ENCODE measurements at places on chromosomes 3 and 15. TPM values are rescaled to one million over a fixed set of nuclear protein-coding genes. Genes with fewer than 3 reads are reported as not detected.

The GOLGA8O gene
- total RNA-seq: 0.39 TPM

The TP53BP1 gene
- 27.0 TPM for total RNA-seq

The ACP3 gene
- total RNA-seq: 0.58 TPM

The REC114 gene
- not detected for total RNA-seq

The KLHDC8B gene
- 98.9 TPM for total RNA-seq

The EAF2 gene
- 3.0 TPM for total RNA-seq

The ILDR1 gene
- not detected for total RNA-seq

DNA sequence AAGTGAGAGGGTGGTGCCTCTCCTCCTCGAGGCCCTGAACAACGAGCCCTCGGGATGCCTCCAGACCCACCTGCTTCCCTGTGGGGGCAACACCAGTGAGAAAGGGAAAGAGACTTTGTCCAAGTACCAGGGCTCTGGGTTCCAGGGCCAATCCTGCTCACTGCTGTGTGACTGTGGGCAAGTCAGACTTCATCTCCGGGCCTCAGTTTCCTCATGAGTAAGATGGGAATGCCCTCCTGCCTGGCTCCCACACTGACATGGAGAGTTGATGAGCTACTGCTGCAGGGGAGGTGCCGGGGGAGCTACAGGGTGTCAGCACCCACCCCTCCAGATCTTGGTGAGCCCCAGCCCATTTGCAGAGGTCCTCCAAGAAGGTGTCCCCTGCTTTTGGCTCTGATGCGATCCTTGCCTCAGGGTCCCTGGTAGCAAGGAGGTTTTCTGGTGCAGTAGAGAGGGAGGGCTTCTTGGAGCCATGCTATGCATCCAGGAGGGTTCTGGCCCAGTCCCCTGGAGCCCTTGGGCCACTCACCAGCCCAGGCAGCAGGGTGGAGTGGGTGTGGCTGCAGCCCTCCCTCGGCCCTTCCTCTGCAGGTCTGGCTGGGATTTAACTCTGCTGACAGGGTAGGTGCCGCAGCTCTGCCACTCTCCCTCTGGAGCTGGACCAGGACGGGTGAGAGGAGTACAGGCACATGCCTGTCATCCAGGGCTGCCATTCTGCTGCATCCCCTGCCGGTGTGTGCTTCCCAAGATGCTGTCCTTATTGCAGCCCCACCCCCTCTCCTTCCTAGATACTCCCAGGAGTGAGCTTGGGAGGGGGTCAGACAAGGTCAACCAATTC, 26.9 kb downstream of the LOXL1 start:
- no peaks in the 10 kb centered on the region for H3K27me3 ChIP-seq
- H3K4me3 ChIP-seq: no peak overlapping the region
- H3K27ac ChIP-seq: peak overlapping the region; percentile 94
- no peak for DNase-seq
- peaks cover 54% of the 10 kb centered on the region for H3K4me1 ChIP-seq

DNA sequence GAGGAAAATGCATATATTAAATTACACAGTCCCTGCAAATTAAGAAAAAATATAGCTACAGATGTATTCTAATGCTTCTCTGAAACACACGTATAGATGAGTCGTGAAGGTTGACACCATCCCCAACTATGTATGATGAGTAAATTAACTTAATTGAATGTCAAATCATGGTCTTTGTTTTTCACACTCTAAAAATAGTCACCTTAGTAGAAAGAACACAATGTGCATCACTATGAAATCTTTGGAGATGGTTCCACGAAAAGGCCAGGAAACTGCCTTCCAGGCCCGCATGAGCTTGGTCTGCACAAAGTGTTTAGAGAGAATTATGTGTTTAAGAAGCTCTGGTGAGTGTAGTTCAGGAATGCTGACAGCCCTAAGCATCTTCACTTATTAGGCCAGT, 313.4 kb upstream of the IL12A start:
- no peaks in the 10 kb centered on the region for H3K27me3 ChIP-seq
- H3K27ac ChIP-seq: peak overlapping the region; percentile 28
- DNase-seq: no peak
- no peak overlapping the region for H3K4me3 ChIP-seq
- no peaks in the 10 kb centered on the region for H3K36me3 ChIP-seq

DNA sequence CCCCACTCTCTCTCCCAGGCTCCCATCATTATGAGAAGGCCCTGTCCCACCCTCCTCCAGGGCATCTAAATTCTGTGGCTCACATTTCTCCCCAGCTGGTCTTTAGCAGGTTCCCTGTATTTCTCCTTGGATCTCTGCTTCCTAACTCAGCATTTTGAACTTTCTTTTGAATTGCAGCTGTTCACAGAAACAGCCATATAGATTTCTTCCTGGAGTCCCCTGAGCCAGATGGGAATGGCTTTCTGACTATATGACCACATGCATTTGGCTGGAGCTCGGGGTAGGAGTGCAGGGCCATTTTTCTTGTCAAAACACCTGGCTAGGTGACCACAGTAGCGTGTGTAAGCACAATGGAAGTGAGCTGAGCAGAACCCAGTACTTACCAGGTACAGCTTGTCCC, 22.0 kb downstream of the RBP2 start:
- DNase-seq: no peak
- H3K27ac ChIP-seq: no peak overlapping the region
- no peaks in the 10 kb centered on the region for H3K27me3 ChIP-seq
- H3K36me3 ChIP-seq: no peaks in the 10 kb centered on the region
- H3K4me1 ChIP-seq: no peaks in the 10 kb centered on the region
- no peak overlapping the region for H3K4me3 ChIP-seq

GRCh38 chr3:23202203-23202920, 765 bp upstream of the UBE2E2 start:
- H3K27ac ChIP-seq: peak overlapping the region; percentile 90
- no peaks in the 10 kb centered on the region for H3K36me3 ChIP-seq
- DNase-seq: peak; percentile 93
- peak overlapping the region; percentile 95 for H3K4me3 ChIP-seq

DNA sequence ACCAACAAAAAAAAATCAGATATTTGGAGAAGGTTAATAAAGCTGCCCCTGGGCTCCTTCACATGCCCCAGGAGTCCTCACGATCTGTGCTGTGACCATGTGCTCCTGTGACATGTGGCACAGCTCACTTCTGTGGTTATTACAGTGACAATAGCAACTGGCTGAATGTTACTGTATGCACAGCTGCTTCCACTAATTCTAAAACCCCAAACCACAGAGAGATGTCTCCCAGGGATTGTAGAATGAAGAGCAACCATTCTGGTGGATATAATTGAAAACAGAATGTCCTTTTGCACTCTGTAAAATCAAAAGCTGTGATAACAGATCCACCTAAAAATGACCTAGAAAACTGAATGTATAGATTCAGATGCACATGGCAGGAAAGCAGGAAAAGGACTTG, 489.2 kb upstream of the CNTN4 start:
- no peaks in the 10 kb centered on the region for H3K4me1 ChIP-seq
- no peak overlapping the region for H3K4me3 ChIP-seq
- DNase-seq: no peak
- no peak overlapping the region for H3K27ac ChIP-seq
- H3K27me3 ChIP-seq: no peaks in the 10 kb centered on the region

- no peaks in the 10 kb centered on the region for H3K27me3 ChIP-seq
- no peak overlapping the region for H3K4me3 ChIP-seq
- no peak overlapping the region for H3K27ac ChIP-seq
Observed at GRCh38 chr3:139653582-139653981, 24.2 kb downstream of the NMNAT3 start.

DNA sequence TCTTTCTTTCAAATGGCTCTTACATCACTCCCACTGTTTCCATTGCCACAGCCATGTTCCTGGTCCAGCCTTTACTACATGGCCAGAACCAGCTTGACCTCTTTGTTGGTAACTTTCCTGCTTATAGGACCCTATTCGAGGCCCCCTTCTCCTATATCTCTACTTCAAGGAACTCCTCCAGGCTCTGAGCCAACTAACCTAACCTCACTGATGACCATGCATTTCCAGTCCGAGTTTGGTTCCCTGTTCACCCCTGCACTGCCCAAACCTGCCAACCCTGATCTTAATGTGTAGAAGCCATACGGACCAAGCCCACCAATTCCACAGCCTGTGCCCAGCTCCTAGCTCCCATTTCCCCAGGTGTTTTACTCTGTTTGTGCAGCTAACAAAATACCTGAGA, 38.4 kb upstream of the TIPARP start:
- H3K4me1 ChIP-seq: no peaks in the 10 kb centered on the region
- no peak overlapping the region for H3K4me3 ChIP-seq
- DNase-seq: no peak
- no peak overlapping the region for H3K27ac ChIP-seq

DNA sequence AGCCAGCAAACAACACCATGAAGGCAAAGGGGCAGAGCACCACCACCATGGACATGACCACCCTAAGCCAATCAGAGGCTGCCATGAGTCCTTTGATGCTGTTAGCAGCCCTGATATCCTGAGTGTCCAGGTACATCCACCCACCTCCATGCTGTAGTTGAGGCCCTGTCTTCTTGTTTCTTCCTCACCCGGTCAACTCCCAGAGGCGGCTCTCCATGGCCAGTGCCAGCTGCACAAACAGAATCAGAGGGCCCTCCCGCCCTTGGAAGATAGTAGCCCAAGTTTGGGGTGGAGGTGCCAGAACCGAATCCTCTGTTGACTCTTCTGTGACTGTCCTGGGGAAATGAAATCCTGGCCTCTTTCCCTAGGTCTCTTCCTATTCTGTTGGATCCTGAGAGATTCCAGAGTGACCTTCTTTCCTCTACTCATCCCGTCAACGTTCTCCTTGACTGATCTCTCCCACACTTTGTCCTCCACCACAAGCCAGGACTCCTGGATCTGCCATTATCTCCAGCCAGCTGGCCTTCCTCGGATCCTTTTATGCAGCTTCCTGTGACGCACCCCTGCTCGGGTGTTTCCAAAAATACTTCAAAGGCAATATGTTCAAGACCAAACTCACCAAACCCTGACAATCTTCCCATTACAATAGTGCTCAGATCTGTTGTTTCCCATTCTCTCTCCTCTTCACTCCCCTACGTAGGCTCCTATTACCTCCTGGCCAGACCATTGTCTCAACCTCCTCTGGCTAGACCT, 45.4 kb upstream of the DLG1 start:
- H3K4me1 ChIP-seq: no peaks in the 10 kb centered on the region
- no peak overlapping the region for H3K27ac ChIP-seq
- H3K4me3 ChIP-seq: no peak overlapping the region
- DNase-seq: no peak
- H3K27me3 ChIP-seq: no peaks in the 10 kb centered on the region
- no peaks in the 10 kb centered on the region for H3K36me3 ChIP-seq

GRCh38 chr15:64634576-64635498, 140.6 kb downstream of the RBPMS2 start:
- peaks cover 50% of the 10 kb centered on the region for H3K4me1 ChIP-seq
- no peaks in the 10 kb centered on the region for H3K27me3 ChIP-seq
- H3K4me3 ChIP-seq: no peak overlapping the region
- H3K27ac ChIP-seq: no peak overlapping the region

DNA sequence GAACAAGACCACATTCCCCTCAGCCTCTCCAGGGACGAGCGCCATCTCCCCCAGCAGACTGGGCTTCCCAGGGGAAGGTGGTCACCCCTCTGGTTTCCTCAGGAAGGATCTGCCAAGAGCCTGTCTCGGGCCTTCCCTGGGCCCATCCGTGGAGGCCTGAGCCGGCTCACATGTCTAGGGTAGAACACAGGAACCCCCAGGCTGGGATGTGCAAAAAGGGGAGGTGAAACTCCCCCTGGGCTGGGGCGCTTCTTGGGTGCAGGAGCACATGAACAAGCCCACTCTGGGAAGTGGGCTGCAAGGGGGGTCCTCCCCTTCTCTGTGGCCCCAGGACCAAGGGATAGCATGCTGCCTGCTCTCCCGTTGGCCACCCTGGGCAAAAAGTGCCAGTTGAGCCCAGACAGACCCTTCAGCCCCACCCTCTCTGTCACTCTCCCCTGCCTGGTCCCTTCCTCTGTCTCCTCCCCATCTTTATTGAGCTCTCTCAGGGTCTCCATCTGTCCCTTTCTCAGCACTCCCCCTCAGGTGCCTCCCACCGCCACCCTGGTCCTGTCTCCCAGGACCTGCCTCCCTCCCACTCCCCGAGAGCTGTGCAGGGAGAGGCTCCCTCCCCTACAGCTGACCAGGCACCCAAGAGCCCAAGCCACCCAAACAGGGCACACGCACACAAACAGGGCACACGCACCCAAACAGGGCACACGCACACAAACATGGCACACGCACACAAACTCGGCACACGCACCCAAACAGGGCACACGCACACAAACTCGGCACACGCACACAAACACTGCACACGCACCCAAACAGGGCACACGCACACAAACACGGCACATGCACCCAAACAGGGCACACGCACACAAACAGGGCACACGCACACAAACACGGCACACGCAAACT, 864 bp downstream of the SEMA3G start:
- no peaks in the 10 kb centered on the region for H3K36me3 ChIP-seq
- no peaks in the 10 kb centered on the region for H3K27me3 ChIP-seq
- no peak overlapping the region for H3K27ac ChIP-seq
- no peak for DNase-seq
- H3K4me1 ChIP-seq: peaks cover 14% of the 10 kb centered on the region

- H3K27ac ChIP-seq: peak overlapping the region; percentile 82
- H3K4me3 ChIP-seq: no peak overlapping the region
- peaks cover 98% of the 10 kb centered on the region for H3K4me1 ChIP-seq
Observed at GRCh38 chr3:71052716-71053115, 530.8 kb downstream of the FOXP1 start.

- H3K27ac ChIP-seq: peak overlapping the region; percentile 4
- no peak for DNase-seq
- no peaks in the 10 kb centered on the region for H3K27me3 ChIP-seq
Observed at GRCh38 chr3:102114264-102114979, 265.1 kb downstream of the NFKBIZ start.

DNA sequence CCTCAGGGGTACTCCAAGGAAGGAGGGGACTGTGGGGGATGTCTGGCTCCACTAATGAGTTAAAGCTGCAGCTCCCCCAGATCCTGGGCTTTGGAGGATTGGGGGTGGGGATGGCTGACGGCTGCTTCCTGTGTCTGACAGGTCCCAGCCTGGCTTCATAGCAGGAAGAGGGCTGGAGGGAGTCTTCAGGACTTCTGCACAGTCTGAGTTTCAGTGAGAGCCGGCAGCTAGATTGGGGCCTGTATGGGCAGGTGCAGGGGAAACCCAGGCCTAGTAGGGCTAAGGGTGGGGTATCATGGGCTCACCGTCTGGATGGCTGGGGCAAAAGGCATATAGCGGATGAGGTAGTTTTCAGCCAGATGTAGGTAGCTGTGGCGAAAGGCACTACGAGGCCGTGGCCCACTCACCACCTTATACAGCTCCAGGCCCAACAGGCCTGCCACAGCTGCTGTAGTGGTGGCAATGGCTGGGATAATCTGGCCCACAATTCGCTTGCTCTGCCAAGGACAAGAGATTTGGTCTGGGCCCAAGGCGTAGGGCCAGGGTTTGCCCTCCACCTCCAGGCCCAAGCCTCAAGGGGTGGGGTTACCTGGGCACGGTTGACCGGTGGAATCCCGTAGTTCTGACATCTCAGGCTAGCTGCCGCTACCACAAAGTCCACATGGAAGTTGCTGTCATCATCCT, 4.5 kb downstream of the INKA1 start:
- H3K4me1 ChIP-seq: peaks cover 54% of the 10 kb centered on the region
- H3K27ac ChIP-seq: peak overlapping the region; percentile 55
- no peaks in the 10 kb centered on the region for H3K27me3 ChIP-seq
- H3K4me3 ChIP-seq: no peak overlapping the region
- no peak for DNase-seq

- no peak for DNase-seq
- H3K27ac ChIP-seq: peak overlapping the region; percentile 24
- no peaks in the 10 kb centered on the region for H3K36me3 ChIP-seq
- peaks cover 3% of the 10 kb centered on the region for H3K4me1 ChIP-seq
- H3K27me3 ChIP-seq: no peaks in the 10 kb centered on the region
Observed at GRCh38 chr15:63367900-63368299, 13.7 kb downstream of the CA12 start.

GRCh38 chr15:48025118-48025517, 95.7 kb upstream of the SLC24A5 start:
- H3K4me1 ChIP-seq: no peaks in the 10 kb centered on the region
- no peaks in the 10 kb centered on the region for H3K27me3 ChIP-seq
- no peak for DNase-seq
- H3K36me3 ChIP-seq: no peaks in the 10 kb centered on the region
- H3K27ac ChIP-seq: no peak overlapping the region

Data from esophagus muscularis mucosa (tissue), 4 donors.